GM19239 (cell line): ENCODE measurements at places on chromosomes 1 and 21.

GRCh38 chr1:162389971-162390370, 8.4 kb downstream of the C1orf226 start:
- no peak for DNase-seq

DNA sequence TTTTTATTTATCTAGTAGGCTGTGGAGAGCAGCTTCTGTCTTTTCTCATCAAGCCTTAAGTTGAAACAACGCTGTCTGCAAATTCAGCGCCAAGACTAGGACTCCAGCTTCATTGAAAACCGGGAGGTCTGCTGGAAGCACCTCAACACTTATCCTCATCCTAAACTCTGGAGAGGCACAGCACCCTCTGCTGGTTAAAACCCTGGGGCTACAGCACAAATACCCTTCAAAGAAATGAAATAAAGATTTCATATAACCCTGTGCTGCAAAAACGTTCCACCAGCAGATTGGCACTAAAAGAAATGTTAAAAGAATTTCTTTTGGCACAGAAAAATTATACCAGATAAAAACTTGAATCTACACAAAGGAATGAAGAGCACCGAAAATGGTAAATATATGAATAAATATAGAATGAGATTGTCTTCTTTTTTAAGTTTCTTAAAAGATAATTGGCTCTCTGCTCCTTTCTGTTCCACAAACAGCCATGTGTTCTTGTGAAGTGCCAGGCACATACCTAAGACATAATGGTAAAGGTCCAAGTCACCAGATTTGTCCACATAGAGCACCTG, 227.7 kb upstream of the SAMSN1 start:
- no peak for DNase-seq

DNA sequence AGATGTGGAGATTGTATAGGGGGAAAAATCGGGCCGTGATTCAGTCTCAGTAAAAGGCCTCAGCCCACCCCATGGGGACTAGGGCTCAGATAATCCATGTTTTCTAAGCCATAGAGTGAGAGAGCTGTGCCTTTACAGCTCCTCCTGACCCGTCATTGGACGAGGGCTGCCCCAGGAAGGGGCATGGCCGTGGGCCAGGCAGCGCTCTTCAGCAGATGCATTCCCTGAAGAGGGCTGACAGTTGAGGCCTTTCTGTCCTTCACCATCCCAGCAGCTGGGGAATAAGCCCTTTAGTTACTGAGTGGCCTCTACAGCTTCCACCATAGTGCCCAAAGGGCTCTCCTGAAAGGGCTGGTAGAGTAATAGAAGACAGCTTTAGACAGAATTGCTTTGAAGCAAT, 57.2 kb downstream of the ST3GAL3 start:
- DNase-seq = no peak

DNA sequence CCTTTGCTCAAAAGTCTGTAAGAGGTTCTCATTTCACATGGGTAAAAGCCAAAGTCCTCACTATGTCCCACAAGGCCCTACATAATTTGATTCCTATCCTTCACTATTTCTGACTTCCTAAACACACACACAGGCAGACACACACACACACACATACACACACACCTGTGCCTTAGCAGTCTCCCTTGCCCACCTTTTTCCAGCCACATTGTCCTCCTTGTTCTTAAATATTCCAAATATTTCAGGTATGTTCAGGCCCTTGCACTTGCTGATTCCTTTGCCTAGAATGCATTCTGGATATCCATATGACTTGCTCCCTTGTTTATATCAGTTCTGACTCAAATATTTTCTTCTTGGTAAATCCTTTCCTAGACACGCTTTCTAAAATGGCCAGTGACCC, 54.6 kb downstream of the NTNG1 start:
- DNase-seq = no peak

DNA sequence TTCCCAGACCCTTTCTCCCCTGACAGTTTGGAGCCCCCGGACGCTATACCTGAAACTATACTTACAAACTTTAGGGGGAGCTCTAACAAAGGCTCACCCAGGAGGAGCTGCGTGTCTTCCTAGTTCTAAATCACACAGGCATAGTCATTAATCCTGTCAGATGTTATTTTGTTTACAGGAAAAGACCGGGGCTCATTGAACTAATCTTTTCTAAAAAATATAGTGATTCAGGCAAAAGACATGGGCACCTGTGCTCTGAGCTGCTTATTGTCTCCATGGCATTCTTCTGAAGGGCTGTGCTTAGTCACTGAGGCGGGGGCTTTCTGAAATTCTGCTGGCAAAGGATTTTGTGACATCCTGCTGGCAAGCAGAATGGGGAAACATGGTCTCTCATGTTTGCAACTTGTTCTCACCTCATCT, 1577.0 kb downstream of the NCAM2 start:
- no peak for DNase-seq

DNA sequence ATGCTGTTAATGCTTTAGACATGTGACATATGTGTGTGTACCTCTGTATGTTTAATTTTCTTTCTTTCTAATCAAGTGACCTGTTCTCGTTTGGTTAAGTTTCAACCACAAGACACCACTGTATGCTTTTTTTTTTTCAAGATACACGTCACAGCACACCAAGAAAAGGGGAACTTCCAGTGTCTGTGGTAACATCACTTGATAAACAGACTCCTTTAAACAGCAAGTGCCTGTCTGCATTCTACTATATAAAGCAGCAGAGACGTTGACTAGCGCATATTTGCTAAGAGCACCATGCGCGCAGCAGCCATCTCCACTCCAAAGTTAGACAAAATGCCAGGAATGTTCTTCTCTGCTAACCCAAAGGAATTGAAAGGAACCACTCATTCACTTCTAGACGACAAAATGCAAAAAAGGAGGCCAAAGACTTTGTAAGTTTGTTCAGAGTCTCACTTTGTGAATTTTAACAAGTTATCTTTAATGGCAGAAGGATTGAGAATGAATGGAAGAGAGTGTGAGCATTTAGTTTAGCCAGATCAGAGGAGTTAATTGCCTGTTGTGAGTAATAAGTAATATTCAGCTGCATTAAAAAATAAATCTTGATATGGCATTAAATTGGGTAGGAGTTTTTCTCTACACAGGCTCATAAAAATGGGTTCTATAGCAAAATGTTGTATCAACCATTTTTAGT, at the start of gene RGS1:
TSS of gene RGS1 (plus strand) at position 275 of the 691 bp plus-strand sequence. CDS start at position 295, 20 bp downstream.
- DNase-seq = peak; percentile 36

GRCh38 chr1:202165267-202165941, 5.0 kb upstream of the PTPN7 start:
- DNase-seq = no peak
